CD4-positive, alpha-beta T cell treated with Interleukin-17A for 1 hour (primary cell): ENCODE measurements at places on chromosomes 2 and 18.

- DNase-seq: no peak
Observed at GRCh38 chr18:55763805-55764204, 175.8 kb upstream of the TCF4 start.

- no peak for DNase-seq
Observed at GRCh38 chr2:169711751-169712509, 17.7 kb downstream of the PHOSPHO2 start.

DNA sequence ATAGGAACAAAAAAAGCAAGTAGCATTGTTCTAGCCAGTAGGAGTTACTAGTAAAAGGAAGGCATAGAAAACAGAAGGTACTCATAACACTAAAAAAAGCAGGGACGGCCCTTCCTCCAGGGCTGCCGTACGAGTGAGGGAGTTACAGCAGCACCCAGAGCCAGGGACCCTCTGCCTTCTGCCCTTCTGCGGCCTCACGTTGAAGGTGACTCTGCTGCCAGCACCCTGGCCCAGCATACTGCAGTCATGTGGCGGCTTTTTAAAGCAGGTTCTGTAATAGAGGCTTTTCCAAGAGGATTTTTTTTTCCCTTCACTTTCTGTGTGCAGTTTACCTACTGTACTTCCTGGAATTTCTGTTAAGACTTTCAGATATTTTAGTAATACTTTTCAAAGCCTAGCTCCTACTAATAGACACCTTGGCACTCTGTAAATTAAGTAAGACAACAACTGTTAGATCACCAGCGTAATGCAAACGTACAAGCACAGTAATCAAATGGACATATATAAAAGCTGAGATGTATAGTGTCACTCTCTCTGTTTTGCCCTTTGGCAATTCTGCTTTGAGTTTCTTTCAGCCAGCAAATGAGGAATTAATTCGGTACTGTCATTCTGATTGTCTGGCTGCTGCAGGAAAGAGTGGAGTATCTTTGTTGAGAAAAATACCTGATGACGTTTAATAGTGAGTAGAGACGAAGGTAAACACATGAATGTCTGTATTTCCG, 161.5 kb downstream of the PTGR3 start:
- no peak for DNase-seq

DNA sequence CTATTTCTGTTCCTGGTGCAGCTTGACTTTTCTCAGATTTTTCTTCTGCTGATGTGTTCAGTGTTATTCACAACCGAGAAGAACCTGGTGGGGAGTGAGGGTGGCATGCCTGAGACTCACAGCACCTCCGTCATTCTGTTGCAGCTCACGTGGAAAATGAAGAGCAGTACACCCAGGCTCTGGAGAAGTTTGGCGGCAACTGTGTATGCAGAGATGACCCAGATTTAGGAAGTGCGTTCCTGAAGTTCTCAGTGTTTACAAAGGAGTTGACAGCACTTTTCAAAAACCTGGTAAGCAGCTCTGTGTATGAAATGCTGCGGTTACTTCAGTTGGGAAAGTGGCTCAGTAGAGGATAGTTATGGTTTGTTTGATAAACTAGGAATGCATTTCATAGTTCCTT, 90.5 kb downstream of the ASAP2 start:
- DNase-seq: no peak

DNA sequence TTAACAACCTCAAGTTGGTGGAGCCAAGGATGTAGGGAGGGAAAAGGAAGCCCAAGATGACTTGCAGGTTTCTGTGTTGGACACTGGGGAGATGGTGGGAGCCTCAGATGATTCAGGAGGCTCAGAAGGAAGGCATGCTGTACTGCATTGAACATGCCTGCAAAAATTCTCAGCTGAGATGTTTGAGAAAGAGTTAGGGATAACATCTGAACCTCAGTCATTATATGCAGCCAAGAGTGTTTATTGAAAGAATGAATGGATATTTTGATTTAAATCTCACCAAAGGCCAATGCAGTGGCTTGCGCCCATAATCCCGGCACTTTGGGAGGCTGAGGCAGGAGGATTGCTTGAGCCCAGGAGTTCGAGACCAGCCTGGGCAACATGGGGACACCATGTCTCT, 243.0 kb downstream of the MYCN start:
- no peak for DNase-seq

- DNase-seq: no peak
Observed at GRCh38 chr2:218814540-218815243, 16.9 kb downstream of the PRKAG3 start.
